Activated CD4-positive, alpha-beta memory T cell treated with anti-CD3 and anti-CD28 coated beads for 36 hours (primary cell): ENCODE measurements at places on chromosomes 12 and 14. TPM values are rescaled to one million over a fixed set of nuclear protein-coding genes. Genes with fewer than 3 reads are reported as not detected.

- no peak for DNase-seq
These were observed 572 bp downstream of the EFS start for GRCh38 chr14:23364164-23365035.

DNA sequence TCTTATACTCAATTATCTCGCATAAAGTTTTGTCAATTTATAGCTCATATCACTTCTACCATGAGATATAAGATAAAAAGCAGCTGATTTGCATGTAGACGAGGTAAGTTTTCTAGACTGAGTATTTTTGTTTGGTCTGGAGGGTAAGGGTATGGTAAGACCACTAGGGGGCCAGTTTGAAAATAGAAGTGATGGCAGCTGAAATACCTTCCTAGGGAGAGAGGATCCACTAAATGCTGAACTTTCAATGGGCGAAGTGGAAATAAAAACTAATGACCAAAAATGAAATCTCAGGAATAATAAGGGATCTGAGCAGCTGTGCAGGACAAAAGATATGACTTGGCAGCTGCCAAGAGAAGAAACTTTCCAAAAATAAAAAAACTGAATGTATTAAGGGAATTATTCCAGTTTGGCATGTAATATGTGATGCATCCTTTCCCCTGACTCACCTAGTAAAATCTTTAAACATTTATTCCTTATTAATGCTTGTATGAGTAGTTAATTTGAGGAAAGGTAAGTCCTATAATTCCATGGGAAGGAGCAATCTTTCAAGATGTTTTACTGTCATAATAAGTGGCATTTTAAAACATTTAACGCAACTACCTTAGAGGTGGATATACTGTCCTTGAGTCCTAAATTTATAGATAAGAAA, 754.5 kb downstream of the C12orf50 start:
- DNase-seq = no peak

GRCh38 chr14:69928111-69928523, 48.9 kb downstream of the SMOC1 start:
- DNase-seq = no peak

Gene PTGER2
- total RNA-seq = 12.9 TPM
